ENCODE measurements at places on chromosomes 12 and 14.

DNA sequence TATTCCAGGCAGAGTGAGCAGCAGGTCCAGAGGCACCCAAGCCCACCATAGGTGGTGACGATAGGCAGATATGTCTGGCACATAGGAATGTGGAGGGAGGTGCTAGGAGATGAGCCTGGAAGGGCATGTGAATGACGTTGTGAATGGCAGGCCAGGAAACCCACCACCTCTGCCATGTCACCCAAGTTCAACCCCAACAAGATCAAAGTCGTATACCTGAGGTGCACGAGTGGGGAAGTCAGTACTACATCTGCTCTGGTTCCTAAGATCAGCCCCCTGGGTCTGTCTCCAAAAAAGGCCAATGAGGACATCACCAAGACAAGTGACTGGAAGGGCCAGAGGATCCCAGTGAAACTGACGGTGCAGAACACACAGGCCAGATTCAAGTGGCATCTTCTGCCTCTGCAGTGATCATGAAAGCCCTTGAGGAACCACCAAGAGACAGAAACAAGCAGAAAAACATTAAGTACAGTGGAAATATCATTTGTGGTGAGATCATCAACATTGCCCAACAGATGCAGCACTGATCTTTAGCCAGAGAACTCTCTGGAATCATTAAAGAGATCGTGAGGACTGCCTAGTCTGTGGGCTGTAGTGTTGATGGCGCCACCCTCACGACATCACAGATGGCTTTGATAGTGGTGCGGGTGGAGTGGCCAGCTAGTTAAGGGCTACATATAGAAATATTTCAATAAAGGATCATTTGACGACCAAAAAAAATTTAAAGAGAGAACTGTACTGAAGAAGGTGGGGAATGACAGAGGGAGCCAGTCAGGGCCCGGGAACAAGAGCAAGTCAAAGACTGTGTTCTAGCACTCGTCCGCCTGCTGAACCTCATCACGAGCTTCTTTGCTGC, 99.7 kb downstream of the ZFP36L1 start:
- DNase-seq, result no peak

GRCh38 chr12:43206396-43206795, 345.6 kb downstream of the ADAMTS20 start:
- DNase-seq, result no peak

DNA sequence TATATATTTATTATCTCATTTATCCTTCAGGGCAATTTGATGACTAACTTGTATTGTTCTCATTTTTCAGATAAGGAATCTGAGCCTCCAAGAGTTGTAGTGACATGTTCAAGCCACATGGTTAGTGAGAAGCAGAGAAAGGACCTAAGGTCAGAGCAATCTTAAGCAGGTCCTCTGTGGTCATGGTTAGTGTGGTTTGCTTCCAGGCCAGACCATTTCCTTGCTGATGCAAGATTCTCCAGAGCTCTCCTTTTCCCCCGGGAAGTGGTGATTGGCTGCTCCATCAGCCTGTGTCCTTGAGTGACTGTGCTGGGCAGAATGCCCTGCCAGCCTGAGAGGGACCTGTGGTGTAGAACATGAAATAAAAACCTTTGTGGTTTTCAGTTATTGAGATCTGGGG, 141.3 kb downstream of the KTN1 start:
- DNase-seq, result no peak

DNA sequence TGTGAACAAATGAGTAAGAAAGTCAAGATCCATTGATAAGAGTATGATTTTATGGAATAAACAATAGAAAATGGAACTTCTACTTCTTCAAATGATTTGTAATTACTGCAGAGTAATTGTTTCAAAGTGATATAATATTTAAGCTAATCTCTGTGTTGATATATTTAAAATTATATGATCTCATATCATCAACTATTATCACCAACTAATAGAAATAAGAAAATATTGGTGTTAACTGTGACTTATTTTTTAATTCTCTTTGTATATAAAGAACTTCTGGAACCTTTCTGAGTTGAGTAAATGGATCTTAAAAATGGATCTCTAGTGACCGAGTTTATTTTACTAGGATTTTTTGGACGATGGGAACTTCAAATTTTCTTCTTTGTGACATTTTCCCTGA, at the start of gene OR4L1:
Gene OR4L1 (plus strand): TSS at position 301 of the 400 bp plus-strand sequence. CDS start 0 bp downstream, at position 301.
- DNase-seq, result no peak

DNA sequence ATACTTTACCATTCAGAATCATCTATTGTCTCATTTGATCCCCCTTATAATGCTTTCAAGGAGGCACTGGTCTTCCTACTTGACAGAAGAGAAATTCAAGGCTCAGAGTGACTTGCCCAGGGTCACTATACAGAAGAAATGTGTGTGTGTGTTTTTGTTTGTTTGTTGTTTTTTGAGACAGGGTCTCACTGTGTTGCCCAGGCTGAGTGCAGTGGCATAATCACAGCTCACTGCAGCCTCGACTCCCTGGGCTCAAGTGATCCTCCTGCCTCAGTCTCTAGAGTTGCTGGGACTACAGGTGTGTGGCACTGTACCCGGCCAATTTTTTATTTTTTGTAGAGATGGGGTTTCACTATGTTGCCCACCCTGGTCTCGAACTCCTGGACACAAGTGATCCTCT, 22.9 kb downstream of the IRF2BPL start:
- no peak for DNase-seq

DNA sequence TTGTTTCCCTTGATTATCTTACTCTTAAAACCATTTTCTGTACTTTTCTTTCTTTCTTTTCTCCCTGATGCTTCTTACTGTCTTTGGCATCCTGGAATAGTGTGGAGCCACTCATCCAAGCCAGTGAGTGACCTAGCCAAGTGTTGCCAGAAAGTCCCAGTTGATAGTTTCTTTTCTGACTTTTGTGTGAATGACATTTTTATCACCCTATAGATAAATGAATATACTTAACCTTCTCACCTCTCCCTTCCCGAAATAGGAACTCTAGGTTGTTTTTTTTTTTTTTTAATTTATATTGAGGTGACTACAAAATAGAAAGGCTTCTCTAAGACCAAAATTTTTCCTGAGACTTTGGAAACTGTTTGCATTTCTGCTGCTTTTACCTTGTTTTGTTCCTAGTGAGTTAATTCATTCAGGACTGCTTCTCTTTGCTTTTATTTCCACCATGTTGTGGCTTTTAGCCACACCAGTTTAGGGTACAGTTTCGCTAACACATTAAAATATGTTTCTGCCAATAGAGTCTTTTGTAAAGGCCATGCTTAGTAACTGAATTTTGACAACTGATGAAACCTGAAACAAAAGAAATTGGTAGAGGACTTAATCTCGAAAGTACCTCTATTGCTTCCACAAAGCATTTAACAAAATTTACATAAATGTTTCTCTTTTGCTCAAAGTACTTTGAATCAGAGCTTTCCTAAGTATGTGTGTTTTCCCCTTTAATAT, 194.6 kb downstream of the ERC1 start:
- no peak for DNase-seq

DNA sequence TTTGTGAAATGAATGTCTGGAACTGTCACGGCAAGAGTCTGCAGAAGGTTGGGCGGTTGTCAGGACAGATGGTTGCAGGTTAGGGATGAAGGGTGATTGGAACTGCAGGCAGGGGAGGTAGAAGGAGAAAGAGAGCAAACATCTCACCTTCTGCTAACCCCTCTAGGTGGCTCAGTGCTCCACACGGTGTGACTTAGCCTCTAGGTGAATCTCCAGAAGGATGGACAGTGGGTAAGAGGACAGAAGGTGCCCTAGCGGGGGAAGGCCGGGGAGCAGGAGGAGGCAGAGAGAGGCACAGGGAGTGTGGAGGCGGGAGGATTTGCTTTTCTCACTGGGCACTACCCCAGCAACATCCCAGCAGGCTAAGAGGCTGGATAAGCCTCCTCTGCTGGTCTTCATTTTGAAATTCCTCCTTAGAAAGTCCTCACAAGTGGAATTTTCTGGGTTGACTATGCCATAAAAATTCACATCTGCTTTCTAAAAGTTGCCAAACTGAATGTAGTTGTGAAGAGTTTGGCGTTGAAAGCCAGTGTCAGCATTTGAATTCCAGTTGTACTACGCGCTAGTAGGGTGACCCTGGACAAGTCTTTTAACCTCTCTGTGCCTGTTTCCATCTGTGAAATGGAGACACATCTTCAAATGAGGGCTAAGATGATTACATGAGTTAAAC, 10.7 kb upstream of the GPR68 start:
- no peak for DNase-seq

DNA sequence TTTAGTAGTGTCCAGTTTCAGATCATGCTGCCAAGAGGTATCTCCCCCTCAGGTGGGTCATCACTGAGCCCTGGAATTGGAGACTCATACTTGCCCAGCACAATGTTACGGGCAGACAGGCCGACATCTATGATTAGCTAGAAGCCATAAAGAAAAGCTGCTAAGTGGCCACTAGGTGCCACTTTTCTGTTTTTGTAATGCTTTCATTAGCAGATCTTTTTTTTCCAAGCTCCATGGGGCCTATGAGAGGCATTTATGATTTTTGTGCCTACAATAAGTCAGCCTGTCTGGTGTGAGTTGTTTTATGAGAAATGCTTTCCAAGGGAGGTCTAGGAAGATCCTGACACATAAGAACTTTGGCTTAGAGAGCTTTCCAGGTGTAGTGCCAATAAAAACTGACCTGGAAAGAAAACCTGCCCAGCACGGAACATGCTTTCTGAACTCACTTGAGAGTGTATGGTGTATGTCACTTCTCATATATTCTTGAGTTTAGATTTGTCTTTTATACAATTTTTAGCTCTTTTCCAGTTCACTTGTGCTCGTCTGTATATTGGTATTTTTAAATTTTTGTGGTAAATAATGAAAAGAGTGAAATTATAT, 21.8 kb upstream of the SMCO2 start:
- DNase-seq, result no peak

GRCh38 chr14:100626614-100627013, 39.4 kb upstream of the BEGAIN start:
- no peak for DNase-seq

- DNase-seq, result no peak
Measured at GRCh38 chr12:52486166-52487105, 6.6 kb downstream of the KRT6A start.
